CD4-positive, alpha-beta T cell treated with Interleukin-15 for 1 hour (primary cell): ENCODE measurements at places on chromosomes 11 and 22.

DNA sequence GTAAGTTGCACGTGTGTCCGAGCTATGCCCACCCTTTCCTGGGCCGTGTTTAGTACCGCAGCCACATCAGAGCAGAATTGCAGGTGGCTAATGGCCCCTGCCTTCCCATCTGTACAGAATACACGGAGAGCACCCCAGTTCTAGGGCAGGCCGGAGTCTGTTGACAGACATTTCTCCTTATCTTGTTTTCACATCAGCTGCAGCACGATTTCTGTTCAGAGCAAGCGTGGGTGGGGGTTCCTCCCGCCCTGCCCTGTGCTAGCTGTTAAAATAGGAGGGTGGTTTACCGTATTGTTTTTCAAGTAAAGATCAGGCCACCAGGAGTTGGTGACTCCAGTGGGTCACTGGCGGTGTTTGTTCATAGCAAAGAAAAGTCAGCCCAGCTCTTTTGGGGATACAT lies 41.1 kb downstream of the UBASH3B start:
- DNase-seq: peak; percentile 73

- DNase-seq: peak; percentile 14
Measured at GRCh38 chr11:1878137-1879031, 13.3 kb downstream of the PRR33 start.

- peak; percentile 61 for DNase-seq
Measured at GRCh38 chr22:41532908-41533825, 11.1 kb downstream of the POLR3H start.

DNA sequence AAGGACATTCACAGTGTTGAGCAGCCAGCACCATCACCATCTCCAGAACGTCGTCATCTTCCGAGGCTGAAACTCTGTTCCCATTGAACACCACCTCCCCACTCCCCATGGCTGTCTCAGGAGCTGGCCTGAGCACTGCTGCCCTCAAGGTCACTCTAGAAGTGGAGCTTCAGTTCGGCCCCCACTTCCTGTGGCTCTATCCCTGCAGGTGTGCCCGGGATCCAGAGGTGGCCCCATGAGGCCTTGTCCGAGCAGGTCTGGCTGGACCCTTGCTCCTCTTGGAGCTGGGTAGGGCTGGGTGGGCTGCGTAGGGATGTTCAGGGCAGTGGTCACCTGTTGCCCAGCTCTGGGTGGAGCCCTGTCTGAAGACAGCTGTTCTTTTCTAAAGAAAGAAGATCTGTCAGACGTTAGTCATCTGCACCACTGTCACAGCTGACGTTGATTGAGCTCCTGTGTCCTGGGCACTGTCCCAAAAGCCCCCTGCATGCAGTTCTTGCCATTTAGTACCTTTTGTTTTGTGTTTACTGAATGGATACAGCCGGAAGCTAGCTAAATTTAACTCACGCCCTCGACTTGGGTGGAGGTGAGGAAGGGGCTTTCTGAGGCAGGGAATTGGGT lies 75.5 kb upstream of the CLDN5 start:
- no peak for DNase-seq

DNA sequence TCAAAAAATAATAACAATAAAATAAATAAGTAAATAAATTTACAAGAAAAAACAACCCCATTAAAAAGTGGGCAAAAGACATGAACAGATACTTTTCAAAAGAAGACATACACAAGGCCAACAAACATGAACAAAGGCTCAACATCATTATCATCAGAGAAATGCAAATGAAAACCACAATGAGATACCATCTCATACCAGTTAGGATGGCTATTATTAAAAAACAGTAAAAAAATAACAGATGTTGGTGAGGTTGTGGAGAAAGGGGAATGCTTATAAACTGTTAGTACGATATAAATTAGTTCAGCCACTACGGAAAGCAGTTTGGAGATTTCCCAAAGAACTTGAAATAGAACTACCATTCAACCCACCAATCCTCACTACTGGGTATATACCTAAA lies 44.6 kb downstream of the PRCP start:
- DNase-seq: no peak

DNA sequence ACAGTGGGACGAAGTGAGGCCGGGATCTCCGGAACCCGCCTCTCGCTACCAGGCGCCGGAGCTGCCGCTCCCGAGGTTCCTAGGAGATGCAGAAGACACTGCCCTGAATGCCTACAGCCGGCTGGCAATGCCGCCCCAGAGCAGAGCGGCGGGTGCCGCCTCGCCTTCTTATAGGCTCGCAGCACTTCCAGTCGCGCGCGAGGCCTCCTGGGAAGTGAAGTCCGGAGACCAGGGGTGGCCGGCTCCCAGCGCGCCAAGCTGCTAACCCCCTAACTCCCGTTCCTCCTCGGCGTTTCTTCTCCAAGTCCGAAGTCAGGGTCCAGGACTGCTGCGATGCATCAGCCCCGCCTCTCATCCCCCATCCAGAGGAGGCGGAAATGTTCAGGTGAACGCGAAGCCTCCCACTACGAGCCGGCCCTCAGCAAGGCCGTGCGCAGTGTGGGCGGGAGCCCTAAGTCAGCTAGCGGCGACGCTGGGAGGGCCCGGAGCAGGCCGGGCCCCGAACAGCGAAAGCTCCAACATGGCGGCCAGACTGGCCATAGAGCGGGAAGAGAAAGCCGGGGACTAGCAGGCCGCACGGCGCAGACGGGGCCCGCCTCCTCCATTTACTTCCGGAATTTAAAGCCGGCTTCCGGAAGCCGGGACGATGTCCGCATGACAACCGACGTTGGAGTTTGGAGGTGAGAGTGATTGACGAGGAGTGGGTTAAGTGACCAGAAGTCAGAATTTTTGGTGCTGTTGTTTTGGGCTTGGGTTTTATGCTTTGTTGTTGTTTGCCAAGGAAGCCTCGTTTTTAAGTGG lies at the start of the genes CYB561A3 and TMEM138:
Gene CYB561A3 (minus strand): TSS at position 142 of the 801 bp plus-strand sequence. CDS start 5,169 bp downstream, outside the sequence.
Gene TMEM138 (plus strand): TSS at position 634 of the 801 bp plus-strand sequence. CDS start 2,017 bp downstream, outside the sequence.
- peak; percentile 90 for DNase-seq

DNA sequence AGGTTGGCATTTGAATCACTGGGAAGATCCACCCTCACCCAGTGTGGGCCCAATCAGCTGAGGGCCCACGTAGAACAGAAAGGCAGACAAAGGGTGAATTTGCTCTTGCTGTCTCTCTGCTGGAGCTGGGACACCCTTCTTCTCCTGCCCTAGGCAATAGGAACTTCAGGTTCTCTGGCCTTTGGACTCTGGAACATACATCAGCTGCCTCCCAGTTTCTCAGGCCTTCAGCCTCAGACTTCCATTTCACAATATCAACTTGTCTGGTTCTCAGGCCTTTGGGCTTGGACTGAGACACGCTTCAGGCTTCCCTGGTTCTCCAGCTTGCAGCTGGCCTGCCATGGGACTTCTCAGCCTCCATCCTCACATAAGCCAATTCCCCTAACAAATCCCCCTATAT lies 14.7 kb upstream of the ASRGL1 start:
- no peak for DNase-seq

GRCh38 chr22:34971456-34971855 lies 94.5 kb upstream of the ISX start:
- no peak for DNase-seq
